Keratinocyte (primary cell): ENCODE measurements at places on chromosomes 5 and 9.
A peak's percentile ranks its signal among the peaks of the same experiment; 100 is the strongest.

- H3K27me3 ChIP-seq = peaks cover 3% of the 10 kb centered on the region
- no peak overlapping the region for H3K4me3 ChIP-seq
- DNase-seq = no peak
- H3K4me1 ChIP-seq = no peaks in the 10 kb centered on the region
- no peaks in the 10 kb centered on the region for H3K36me3 ChIP-seq
- H3K27ac ChIP-seq = no peak overlapping the region
Measured at GRCh38 chr5:82334856-82335255, 56.7 kb upstream of the RPS23 start.

GRCh38 chr5:177475563-177476427, 2.4 kb upstream of the DBN1 start:
- no peak overlapping the region for H3K4me3 ChIP-seq
- DNase-seq = no peak
- H3K4me1 ChIP-seq = peaks cover 25% of the 10 kb centered on the region

- no peaks in the 10 kb centered on the region for H3K27me3 ChIP-seq
- no peak for DNase-seq
- no peak overlapping the region for H3K27ac ChIP-seq
- no peak overlapping the region for H3K4me3 ChIP-seq
- no peaks in the 10 kb centered on the region for H3K4me1 ChIP-seq
Measured at GRCh38 chr5:90293931-90294330, 115.6 kb downstream of the CETN3 start.

GRCh38 chr5:6730407-6730806, 17.2 kb downstream of the TENT4A start:
- H3K4me3 ChIP-seq = no peak overlapping the region
- no peak for DNase-seq
- no peak overlapping the region for H3K27ac ChIP-seq
- peaks cover 17% of the 10 kb centered on the region for H3K36me3 ChIP-seq
- no peaks in the 10 kb centered on the region for H3K27me3 ChIP-seq

- peak overlapping the region; percentile 84 for H3K27ac ChIP-seq
- peaks cover 14% of the 10 kb centered on the region for H3K36me3 ChIP-seq
- H3K4me3 ChIP-seq = peak overlapping the region; percentile 43
- H3K4me1 ChIP-seq = peaks cover 42% of the 10 kb centered on the region
- DNase-seq = no peak
Measured at GRCh38 chr9:136546697-136547501, 1.1 kb upstream of the NOTCH1 start.

GRCh38 chr9:690517-691111, 150.9 kb upstream of the DMRT1 start:
- DNase-seq = no peak
- no peak overlapping the region for H3K4me3 ChIP-seq
- H3K4me1 ChIP-seq = peaks cover 63% of the 10 kb centered on the region
- H3K27me3 ChIP-seq = no peaks in the 10 kb centered on the region
- H3K27ac ChIP-seq = no peak overlapping the region

DNA sequence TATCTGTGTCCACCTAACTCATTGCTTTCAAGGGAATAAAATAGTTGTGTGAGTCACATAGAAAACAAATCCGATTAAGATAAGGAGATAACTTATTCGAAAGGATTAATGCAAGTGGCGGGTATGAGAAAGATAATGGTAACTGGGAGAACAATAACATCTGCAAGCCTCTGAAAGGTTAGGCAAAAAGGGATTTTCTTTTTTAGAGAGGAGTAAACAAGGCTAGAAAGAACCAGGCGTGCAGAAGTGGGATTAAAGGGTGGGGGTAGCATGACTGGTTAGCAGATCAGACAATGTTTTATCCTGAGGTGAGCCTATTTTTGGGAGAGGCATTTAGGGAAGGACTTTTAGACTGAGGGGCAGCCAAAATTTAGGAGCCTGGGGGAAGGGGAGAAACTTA, 34.7 kb upstream of the JMY start:
- no peak overlapping the region for H3K4me3 ChIP-seq
- H3K27ac ChIP-seq = peak overlapping the region; percentile 60
- H3K4me1 ChIP-seq = peaks cover 13% of the 10 kb centered on the region
- H3K27me3 ChIP-seq = no peaks in the 10 kb centered on the region

DNA sequence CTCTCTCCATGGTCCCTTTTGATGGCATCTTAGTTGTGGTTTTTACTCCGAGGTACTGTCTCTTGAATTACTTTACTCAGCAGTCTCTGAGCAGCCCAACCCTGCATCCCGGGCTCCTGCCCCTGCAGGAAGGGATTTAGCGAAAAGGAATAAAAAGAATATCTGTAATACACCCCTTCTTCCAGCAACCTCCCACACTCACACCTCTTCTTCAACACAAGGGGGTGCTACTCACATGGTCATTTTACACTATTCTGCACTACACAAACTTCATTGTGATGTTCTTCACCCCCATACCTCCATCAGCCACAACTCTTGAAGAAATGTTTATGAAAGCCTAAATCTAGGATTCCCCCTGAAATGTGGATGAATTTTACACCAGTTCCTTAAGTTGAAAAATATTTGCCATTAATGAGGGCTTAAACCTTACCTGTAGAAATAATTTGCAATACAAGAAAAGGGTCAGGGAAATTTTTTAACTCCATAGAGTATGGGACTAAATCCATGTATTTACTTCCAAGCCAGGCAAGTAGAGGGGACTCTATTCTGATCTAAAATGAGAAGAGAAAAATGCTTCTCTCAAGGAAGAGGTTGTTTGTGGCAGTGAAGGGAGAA, 26.0 kb downstream of the TPD52L3 start:
- peaks cover 20% of the 10 kb centered on the region for H3K4me1 ChIP-seq
- H3K27ac ChIP-seq = no peak overlapping the region
- H3K4me3 ChIP-seq = no peak overlapping the region
- DNase-seq = no peak
- H3K27me3 ChIP-seq = no peaks in the 10 kb centered on the region
- H3K36me3 ChIP-seq = no peaks in the 10 kb centered on the region

DNA sequence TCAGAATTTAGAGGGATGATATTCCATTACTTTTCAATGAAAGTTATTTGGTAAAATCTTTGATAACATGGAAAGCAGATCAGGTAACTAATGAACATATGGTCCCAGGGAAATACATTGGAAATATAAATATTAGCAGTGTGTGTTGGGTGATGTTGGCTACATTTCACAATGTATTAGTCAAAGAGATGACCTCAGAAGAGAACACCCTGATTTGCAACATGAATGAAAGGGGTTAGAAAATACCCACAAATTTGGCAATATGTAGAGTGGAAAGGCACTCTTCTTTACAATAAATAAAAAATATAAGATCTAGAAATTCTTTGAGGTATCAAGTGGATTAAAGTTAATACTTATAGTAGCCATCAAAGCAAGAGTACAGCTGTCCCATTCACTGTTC, 606.7 kb downstream of the PSAT1 start:
- H3K4me1 ChIP-seq = peaks cover 9% of the 10 kb centered on the region
- no peak for DNase-seq
- no peak overlapping the region for H3K4me3 ChIP-seq
- H3K36me3 ChIP-seq = no peaks in the 10 kb centered on the region
- no peaks in the 10 kb centered on the region for H3K27me3 ChIP-seq

DNA sequence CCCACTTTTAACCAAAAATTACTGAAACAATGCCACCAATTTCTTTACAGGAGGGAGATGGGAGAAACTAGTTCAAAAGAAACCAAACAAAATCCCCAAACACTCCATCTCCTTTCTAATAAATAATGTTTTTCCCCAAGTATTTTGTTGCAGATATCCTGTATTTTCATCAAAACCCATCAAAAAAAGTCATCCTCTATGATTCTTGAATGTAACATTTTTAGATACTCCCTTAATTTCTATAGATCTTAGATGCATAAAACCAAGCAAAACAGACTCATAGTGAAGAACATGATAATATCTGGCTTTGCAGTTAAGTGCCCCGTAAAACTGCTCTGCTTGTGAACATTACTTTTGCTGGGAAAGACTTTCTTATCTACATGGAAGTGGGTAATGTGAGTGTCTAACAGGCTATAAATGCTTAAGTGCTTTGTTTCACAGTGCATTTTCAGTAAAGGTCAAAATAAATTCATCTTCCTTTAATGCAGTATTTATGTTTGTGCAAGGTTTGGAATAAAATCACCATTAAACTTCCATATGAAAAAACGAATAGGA, 77.3 kb upstream of the TBCA start:
- H3K4me1 ChIP-seq = peaks cover 4% of the 10 kb centered on the region
- H3K36me3 ChIP-seq = no peaks in the 10 kb centered on the region
- H3K27ac ChIP-seq = no peak overlapping the region
- no peak for DNase-seq
- peaks cover 47% of the 10 kb centered on the region for H3K27me3 ChIP-seq

DNA sequence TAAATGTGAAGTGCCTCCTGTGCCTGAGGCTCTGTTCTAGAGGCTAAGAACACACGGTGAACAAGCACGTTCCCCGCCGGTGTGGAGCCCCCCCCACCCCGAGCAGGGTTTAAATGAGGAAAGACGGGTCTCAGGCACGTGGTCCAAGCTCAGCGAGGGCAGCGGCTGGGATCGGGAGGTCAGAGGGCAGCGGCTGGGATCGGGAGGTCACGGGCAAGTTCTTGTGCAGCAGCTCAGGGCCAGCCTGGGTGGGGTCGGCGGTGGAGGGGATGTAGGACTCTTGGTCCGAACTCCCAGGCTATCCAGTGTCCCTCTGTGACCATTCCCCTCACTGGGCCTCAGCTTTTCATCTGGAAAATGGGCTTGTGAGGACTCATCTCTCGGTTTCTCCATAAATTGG, 2.7 kb upstream of the GBGT1 start:
- H3K4me1 ChIP-seq = no peaks in the 10 kb centered on the region
- H3K27ac ChIP-seq = no peak overlapping the region
- no peaks in the 10 kb centered on the region for H3K36me3 ChIP-seq
- H3K27me3 ChIP-seq = peaks cover 24% of the 10 kb centered on the region
- no peak overlapping the region for H3K4me3 ChIP-seq
